ENCODE measurements at places on chromosomes 3 and 15. TPM values are rescaled to one million over a fixed set of nuclear protein-coding genes. Genes with fewer than 3 reads are reported as not detected.

Gene CGNL1
- total RNA-seq = 10.2 TPM

Gene DPPA4
- total RNA-seq = not detected

Gene PLA2G4E
- not detected for total RNA-seq

Gene HDC
- total RNA-seq = not detected

Gene PDE12
- total RNA-seq = 11.2 TPM

Gene BFSP2
- total RNA-seq = not detected

Gene SEMA5B
- 0.23 TPM for total RNA-seq

Gene CD200
- total RNA-seq = 39.3 TPM

Gene EPHB1
- 0.34 TPM for total RNA-seq

Gene CHRM5
- total RNA-seq = under 0.01 TPM

Gene TP63
- total RNA-seq = not detected

Gene SLC25A36
- 33.9 TPM for total RNA-seq

Gene CHRNA5
- 0.26 TPM for total RNA-seq

Gene CRYBG3
- total RNA-seq = 15.5 TPM

Gene NPTN
- 54.1 TPM for total RNA-seq

Gene KLHL24
- 31.7 TPM for total RNA-seq

Gene NAA80
- 13.7 TPM for total RNA-seq

Gene HIGD2B
- total RNA-seq = not detected

Gene GUCA1C
- total RNA-seq = not detected

Gene ACP3
- total RNA-seq = 3.3 TPM

Gene ISL2
- total RNA-seq = 0.12 TPM

Gene PEX5L
- not detected for total RNA-seq

Gene MYRIP
- not detected for total RNA-seq

Gene GATA2
- total RNA-seq = 4.4 TPM

Gene C3orf85
- total RNA-seq = not detected

Gene WDR93
- not detected for total RNA-seq

Gene CFAP92
- not detected for total RNA-seq

Measured in pericardium fibroblast (primary cell).